ENCODE measurements at places on chromosomes 1 and 21. TPM values are rescaled to one million over a fixed set of nuclear protein-coding genes. Genes with fewer than 3 reads are reported as not detected.
A peak's percentile ranks its signal among the peaks of the same experiment; 100 is the strongest.

DNA sequence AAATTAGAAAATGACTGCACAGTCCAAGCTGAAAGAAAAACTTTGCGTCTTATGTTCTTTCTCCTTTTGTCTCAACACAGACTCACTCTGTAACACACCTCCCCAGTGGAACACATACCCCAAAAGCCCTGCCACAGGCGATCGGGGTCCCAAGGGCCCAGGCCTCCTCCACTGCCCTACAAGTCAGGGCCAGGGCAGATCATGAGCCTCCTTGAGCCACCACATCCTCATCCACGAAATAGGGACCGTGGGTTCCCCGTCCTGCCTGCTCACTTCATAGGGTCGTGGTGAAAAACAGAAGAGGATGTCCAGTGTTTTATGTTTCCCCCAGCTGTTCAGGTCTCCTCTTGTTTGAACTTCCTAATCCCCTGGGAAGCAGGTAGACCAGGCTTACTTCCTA, 116.7 kb downstream of the KCNN3 start:
- peak; percentile 11 for DNase-seq

CATSPERE gene
- total RNA-seq: 3.1 TPM

GRCh38 chr1:229900220-229900619, 166.8 kb upstream of the GALNT2 start:
- DNase-seq: no peak

DNA sequence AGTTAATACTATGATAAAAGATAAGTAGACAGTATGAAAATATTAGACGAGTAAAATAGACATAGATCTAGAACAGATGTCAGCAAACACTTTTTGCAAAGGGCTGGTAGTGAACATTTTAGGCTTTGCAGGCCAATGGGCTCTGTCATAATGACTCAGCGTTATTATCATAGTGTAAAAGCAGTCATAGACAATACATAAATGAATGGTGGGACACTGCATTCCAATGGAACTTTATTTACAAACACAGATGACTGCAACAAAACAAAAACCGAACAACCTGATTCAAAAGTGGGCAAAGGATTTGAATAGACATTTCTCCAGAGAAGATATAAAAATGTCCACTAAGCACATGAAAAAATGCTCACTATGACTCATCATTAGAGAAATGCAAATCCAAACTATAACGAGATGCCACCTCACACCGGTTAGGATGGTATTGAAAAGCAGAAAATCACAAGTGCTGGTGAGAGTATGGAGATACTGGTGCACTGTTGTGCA, 7.3 kb downstream of the GSTM5 start:
- no peak for DNase-seq

CDC42 gene
- total RNA-seq: 230 TPM

DNA sequence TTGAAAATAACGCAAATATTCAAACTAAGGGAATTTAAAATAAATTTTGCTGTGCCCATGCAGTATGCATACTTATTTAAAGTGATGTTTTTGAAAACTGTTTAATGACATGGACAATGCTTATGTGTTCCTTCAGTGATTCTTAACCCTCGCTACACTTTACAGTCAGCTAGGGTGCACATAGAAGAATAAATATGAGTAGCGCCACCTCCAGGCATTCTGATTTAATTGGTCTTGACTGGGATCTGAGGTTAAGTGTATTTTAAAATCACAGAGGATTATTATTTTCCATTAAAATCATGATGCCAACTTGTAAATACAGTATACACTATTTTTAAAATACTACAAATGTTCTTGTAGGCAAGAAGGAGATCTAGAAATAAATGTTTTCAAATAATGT, 373.5 kb upstream of the ADGRL4 start:
- no peak for DNase-seq

PCP4L1 gene
- total RNA-seq: 0.77 TPM

WNT9A gene
- 6.8 TPM for total RNA-seq

SNIP1 gene
- total RNA-seq: 2.0 TPM

DNA sequence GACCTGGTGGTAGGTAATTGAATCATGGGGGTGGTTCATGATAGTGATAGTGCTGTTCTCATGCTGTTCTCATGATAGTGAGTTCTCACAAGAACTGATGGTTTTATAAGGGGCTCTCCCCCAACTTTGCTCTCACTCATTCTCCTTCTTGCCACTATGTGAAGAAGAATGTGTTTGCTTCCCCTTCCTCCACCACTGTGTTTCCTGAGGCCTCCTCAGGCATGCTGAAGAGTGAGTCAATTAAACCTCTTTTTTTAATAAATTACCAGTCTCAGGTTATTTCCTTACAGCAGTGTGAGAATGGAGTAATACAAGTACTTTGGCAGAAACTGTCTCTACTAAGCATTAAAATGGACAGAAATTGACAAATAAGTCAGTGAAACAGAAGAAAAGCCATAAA, 21.6 kb downstream of the RAB3GAP2 start:
- no peak for DNase-seq

- DNase-seq: no peak
Observed at GRCh38 chr1:211336775-211337174, 10.1 kb downstream of the TRAF5 start.
